ENCODE measurements at places on chromosomes 2 and 18. TPM values are rescaled to one million over a fixed set of nuclear protein-coding genes. Genes with fewer than 3 reads are reported as not detected.

GRCh38 chr2:52611759-52612158 is 1155.8 kb upstream of the CHAC2 start:
- DNase-seq = no peak

GRCh38 chr2:19711470-19712372 is 190.1 kb downstream of the TTC32 start:
- DNase-seq = peak; percentile 19

GRCh38 chr2:159873258-159873657 is 75.2 kb upstream of the CD302 start:
- DNase-seq = no peak

DNA sequence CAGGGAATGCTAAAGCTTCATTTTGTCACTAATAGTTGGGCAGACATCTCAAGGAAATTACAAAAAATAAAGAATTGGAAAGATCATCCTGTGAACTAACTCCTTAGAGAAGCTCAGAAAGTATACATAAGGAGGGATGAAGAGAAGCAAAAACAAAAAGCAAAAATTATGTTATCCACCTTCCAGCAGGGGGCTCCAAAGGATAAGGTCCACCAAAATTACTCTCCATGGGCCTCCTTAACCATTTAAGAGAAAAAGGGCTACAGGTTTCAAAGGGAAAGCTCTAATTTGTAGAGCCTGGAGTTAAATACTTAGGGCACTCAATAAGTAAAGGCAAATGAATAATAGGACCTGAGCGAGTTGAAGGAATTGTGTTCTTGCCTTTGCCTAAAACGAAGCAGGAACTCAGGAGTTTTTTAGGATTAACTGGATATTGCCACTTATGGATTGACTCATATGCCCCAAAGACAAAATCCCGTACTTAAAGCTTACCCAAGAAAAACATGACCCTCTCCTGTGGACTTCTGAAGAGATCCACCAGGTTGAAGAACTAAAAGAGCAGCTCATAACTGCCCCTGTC is 1167.9 kb downstream of the DSC3 start:
- DNase-seq = no peak

GRCh38 chr2:101658387-101658786 is 39.1 kb upstream of the MAP4K4 start:
- DNase-seq = no peak

- DNase-seq = no peak
These were observed 98.6 kb downstream of the RAB3GAP1 start for GRCh38 chr2:135150725-135151124.

DNA sequence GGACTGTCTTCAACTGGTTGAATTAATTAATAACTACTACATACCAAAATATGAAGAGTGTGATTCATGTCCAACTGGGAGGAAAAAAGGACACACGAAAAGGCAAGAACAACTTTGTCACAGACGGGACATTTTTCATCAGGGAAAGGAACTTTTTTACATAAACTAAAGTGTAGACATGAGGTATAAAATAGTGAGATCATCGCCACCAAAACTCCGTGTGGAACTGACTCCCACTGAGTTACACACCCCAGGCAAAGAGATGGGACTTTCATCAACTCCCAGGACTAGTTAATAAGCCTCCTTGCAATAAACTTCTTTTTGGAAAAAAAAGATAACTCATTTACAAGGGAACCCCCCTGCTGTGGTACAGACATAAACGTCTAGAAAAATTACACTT is 12.9 kb upstream of the NMI start:
- no peak for DNase-seq

The GALNT13 gene
- total RNA-seq = 0.50 TPM

GRCh38 chr2:88024509-88024908 is 8.2 kb upstream of the RNU2-63P start:
- DNase-seq = no peak

DNA sequence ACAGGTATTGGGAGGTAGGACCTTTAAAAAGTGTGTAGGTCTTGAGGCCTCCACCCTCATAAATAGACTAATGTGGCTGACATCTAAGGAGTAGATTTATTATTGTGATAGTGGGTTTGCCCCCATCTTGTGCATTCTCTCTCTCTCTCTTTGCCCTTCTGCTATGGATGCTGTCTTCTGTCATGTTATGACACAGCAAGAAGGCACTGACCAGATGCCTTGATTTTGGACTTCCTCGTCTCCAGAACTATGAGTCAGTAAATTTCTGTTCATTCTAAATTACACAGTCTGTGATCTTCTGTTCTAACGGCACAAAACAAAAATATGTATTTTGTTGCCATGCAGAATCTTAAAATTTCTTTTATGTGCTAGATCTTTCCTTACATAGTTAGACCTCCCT is 66.9 kb downstream of the ATAD2B start:
- DNase-seq = no peak

DNA sequence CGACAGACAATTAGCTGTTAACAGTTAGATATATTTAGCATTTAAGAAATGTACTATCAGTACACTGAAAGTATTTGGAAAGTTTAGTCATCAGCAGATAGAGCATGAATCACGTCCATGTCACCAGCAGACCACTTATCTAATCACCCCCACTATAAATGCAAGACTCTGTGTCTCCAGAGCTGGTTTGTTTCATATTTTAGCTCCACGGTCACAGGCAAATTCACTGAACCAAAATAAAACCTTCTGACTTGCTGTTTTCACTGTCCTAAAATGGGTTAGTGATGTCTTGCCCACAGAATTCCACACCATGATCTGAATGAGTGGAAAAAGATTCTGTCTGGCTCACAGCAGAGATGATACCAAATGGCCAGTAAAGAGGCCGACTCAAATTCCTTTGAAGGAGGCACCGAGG is 64.9 kb downstream of the CDH2 start:
- DNase-seq = no peak

DNA sequence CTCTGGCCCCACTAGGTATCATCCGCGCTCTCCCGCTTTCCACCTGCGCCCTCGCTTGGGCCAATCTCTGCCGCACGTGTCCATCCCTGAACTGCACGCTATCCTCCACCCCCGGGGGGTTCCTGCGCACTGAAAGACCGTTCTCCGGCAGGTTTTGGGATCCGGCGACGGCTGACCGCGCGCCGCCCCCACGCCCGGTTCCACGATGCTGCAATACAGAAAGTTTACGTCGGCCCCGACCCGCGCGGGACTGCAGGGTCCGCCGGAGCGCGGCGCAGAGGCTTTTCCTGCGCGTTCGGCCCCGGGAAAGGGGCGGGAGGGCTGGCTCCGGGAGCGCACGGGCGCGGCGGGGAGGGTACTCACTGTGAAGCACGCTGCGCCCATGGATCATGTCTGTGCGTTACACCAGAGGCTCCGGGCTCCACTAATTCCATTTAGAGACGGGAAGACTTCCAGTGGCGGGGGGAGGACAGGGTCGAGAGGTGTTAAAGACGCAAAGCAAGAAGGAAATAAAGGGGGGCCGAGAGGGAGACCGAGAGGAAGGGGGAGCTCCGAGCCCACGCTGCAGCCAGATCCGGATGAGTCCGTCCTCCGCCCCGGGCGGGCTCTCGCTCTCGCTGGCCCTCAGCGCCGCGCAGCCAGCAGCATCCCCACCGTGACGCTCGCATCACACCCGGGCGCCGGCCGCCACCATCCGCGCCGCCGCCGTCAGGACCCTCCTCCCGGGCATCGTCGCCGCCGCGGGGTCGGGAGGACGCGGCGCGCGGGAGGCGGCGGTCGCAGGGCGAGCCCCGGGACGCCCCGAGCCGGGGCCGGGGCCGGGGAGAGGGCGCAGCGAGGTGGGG is 664 bp downstream of the NETO1 start:
- no peak for DNase-seq

DNA sequence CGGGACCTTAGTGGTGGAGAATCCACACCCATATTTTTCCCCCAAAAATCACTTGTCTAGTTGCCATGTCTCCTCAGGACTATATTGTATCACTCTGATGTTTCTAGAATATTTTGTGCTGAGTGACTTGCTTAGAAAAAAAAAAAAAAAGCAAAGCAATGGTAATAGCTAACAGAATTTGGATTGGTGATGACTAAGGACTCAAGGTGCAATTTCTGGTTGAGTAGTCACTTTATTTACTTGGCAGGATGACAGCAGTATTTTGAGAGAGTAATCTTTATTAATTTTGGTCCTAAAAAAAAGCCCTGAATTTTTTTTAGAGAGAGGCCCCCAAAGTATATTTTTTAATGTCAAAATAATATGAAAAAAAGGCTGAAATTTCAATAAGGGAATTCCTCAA is 32.8 kb upstream of the MYO3B start:
- DNase-seq = no peak

DNA sequence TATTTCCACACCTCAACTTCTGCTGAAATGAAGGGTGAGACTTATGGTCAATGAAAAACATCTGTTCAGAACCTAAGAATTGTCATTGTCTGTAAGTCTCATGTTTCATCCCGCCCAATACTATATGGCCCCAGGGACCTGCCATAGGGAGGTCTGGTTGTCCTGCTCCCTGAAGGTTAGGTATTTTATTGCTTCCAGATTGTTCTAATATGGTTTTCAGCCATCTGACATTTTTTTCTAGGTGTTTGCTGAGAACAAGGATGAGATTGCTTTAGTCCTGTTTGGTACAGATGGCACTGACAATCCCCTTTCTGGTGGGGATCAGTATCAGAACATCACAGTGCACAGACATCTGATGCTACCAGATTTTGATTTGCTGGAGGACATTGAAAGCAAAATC is 7.3 kb downstream of the XRCC5 start:
- DNase-seq = no peak

- no peak for DNase-seq
These were observed 305.4 kb upstream of the HS6ST1 start for GRCh38 chr2:128623776-128624761.

The IL1A gene
- 0.17 TPM for total RNA-seq

- DNase-seq = no peak
These were observed 159.2 kb upstream of the THUMPD2 start for GRCh38 chr2:39938035-39938835.

The IL36B gene
- total RNA-seq = not detected

DNA sequence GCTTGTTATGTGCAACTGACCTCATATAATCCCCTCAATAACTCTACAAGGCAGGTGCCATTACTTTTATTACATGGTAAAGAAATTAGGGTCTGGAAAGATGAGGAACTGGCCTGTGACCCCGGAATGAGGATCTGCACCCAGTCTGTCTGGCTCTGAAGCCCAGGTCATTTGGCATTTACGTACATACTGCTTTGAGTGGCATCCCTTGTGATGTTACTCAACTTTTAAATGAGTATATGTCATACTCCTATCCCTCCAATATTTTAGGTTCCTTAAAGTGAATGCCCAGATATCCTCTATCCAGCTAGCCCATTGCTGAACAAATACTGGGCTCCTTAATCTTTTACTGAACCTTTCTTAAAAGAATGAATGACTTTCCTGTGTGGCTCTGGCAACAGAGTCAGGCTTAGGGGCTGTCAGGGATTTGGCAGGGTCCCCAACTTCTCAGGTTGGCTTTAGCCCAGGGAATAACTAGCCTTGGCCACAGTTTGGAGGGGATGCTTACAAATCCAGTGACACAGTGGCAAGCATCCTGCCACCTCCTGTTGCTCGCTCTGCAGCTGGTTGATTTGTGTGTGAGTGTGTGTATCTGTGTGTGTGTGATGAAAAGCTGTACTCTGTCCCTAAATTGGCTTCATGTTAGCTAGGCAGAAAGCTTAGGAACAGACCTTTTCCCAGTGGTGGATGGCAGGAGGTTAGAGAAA is 3.4 kb upstream of the CXCR4 start:
- DNase-seq = no peak

DNA sequence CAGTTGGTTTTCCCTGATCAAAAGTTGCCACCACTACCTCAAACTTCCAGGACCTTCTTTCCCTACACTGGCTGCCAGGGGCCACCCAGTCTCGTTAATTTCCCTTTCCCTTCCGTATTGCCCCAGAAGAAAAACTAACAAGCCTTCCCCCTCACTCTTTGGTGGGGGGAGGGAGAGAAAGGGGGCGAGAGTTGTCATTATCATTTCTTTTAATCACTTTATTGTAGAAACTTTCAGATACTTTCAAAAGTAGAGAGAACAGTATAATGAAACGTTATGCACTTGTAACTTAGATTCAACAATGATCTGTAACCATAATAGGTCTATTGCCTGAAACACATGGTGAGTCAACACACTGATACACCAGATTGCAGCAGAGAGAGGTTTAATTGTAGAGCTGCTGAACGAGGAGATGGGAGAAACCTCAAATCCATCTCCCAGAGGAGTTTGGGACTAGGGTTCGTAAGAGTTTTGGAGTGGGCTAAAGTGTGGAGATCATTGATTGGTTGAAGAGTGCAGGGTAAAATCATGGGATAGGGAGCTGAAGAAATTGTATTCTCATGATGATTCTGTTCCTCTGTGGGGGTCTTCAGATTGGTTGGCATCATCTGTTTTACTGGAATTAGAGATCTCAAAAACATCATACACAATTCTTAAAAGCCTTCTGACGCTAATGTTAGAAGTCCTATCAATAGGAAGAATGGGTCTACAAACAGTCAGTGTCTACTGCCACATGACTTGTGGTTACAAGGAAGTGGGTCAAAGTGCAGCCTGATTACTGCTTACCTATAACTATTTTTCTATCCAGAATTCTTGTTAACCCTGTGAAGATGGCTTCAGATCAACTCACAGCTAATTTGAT is 2.6 kb upstream of the RNF149 start:
- no peak for DNase-seq

DNA sequence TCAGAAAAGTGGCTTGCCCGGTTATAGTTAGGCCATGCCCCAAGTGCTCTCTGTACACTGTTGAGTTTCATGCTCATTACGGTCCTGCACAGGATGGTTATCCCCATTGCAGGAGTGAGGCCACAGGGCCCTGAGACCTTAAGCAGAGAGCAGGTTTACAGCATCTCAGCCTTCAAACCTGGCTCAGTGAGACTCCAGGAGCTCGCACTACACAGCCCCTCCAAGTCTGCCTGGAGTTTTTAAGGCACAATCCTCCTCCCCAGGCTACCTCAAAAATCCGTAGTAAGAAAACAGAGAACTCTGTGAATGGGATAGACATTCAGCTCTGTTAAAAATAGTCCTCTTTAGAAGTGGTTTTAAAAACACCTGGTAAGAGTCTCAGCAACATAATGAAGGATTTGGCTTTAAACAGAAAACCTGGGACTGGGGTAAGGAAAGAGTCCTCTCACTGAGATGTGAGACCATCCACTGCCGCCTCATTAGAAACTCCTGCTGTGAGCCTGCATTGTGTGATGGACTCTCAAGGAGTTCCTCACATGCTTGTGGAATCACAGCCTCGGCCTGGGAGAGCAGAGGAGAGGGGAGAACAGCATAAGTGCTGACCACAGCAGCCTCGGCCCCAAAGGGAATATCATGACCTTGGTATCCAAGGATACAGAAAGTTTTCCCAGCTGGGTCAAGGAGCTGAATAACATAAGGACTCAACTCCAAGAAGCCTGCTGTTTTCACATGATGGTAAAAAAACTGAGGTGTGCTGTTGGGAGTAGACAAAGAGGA is 214.8 kb downstream of the ATAD2B start:
- DNase-seq = no peak

DNA sequence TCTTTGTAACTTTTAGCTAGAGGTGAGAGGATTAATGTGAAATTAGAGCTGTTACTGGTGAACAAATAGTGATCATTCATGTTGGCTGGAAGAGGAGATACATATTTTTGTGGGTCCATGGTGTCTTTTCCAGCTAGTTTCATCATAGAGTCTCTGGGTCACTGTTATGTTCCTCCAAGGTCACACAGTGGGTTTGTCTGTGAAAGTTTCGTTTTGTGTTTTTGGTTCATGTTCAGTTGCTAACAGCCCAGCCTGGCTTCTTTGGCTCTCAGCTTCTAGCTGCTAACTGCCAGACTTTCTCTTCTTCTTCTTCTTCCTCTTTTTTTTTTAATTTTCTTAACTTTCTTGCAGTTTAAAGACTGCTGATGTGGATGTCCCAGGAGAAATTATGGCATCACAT is 480.0 kb upstream of the SYT4 start:
- no peak for DNase-seq

All from left colon (tissue), 2 donors.